ENCODE measurements at places on chromosomes 2 and 18.

GRCh38 chr2:161709428-161709827, 85.2 kb downstream of the SLC4A10 start:
- DNase-seq, result no peak

DNA sequence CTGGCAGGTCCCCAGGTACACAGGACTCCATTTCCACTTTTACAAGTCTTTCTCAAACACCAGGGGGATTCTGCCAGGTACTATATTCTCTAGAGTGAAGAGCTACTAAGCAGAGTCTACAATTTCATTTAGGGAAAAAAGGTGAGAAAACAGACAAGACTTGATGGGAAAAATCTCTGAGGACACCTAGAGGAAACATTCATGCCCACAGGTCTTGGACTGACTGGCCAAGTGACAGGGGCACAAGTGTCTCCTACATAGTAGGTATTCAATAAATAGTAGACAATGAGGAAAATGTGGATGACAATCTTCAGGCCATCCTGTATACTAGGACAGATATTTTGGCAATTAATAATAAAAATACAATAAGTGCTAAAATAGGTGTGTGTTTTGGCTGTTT, 228.6 kb downstream of the CLIP4 start:
- no peak for DNase-seq

GRCh38 chr2:152453129-152453911, 118.3 kb downstream of the FMNL2 start:
- no peak for DNase-seq

DNA sequence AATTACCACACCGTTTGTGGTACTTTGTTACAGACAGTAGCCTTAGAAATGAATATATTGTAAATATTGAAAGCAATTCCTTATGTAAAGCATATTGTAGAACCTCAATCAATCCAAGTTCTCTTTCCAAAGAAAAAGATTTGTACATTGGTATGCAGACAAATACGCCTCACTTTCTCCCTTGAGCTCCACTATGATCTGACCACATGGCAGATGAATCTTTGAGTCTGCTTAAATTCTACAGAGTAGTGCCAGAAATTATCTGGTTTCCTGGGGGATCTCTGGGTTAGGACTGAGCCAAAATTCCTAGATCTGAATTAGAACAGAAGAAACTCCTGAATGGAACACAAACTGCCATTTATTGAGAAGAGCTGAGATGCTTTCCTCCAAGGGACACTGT, 99.0 kb downstream of the CPO start:
- no peak for DNase-seq

GRCh38 chr18:54880395-54881105, 52.3 kb downstream of the RAB27B start:
- DNase-seq, result no peak

GRCh38 chr2:108936076-108936864, 52.8 kb downstream of the EDAR start:
- DNase-seq, result no peak

DNA sequence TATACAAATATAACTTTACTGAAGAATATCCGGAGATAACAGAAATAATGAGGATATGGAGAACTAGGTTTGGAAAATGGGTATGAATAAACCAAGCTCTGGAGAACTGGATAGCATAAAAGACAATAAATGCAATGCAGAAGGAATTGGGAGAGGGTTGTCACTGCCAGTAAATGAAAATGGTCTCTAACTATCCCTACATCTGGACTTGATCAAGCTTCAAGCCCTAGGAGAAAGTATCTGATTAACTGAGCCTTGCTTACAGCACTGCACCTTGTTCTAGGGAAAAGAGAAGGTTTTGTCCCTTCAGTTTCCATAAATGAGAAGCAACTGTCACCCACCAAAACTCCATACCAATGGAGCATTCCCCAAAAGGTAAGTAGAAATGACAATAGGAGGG, 514.6 kb upstream of the ZEB2 start:
- DNase-seq, result no peak

DNA sequence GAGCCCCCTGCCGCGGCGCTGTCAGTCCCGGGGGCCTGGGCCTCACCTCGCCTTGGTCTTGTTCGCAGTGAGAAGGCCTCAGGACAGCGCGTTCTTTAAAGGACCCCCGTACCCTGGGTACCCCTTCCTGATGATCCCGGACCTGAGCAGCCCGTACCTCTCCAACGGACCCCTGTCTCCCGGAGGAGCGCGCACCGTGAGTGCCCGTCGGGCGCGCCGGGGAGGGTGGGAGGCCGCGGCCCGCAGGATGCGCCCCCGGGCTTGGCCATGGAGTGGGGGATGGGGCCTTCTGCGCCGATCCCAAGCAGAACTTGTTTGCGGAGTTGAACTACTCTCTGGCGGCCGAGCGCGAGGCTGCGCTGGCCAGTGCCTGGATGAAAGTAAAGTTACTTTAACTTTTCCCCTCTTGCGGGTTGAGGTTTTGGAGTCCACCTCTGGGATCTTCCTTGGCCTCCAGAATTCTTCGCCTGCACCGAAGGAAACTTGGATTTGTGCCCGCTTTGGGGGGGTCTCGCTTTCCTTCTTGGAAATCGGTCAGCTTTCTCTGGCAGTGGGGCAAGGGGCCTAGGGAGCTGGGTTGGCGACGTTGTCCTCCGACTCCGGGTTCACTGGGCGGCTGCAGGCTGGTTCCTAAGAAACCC, 1.2 kb downstream of the TCF7L1 start:
- no peak for DNase-seq

GRCh38 chr2:9802576-9802993, 40.7 kb upstream of the TAF1B start:
- DNase-seq, result no peak

DNA sequence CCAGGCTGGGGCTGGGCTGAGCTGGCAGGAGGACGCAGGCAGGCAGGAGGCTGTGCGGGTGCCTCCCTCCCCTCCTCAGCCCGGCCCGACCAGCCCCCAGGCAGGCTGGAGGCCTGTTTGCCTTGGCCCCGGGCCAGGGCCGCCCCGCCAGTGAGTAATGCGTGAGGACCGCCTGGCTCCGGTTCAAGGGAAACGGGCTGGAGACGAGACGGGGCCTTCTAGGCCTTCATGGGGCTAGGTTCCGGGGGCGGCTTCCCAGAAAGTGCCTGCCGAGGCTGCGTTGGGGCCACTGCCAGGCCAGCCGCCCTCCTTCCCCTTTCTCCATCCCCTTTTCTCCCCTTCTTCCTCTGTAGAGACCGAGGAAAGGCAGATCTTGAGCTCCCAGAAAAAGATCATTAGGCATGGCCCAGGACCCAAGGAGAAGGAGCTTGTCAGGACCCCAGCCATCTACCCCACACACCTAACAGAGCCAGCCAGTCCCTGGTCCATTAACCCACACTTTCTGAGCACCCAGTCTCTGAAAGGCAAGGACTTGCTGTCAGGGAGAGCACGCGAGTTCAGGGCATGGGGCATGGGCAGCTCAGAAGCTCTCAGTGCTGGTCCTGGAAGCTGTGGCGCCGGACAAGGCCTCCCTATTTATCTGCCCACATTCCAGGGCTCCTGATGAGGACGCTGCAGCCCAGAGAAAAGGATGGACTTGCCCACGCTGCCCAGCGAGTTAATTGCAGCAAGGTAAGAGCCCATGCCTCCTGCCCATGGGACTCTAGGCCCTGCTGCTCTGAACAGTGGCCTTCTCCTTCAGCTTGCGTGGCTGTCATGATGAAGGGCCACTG, 48.5 kb downstream of the SMAD7 start:
- DNase-seq, result peak; percentile 7

- no peak for DNase-seq
Observed at GRCh38 chr18:1982056-1982455, 589.2 kb downstream of the METTL4 start.

GRCh38 chr18:22872900-22873537, 60.1 kb upstream of the RBBP8 start:
- no peak for DNase-seq

DNA sequence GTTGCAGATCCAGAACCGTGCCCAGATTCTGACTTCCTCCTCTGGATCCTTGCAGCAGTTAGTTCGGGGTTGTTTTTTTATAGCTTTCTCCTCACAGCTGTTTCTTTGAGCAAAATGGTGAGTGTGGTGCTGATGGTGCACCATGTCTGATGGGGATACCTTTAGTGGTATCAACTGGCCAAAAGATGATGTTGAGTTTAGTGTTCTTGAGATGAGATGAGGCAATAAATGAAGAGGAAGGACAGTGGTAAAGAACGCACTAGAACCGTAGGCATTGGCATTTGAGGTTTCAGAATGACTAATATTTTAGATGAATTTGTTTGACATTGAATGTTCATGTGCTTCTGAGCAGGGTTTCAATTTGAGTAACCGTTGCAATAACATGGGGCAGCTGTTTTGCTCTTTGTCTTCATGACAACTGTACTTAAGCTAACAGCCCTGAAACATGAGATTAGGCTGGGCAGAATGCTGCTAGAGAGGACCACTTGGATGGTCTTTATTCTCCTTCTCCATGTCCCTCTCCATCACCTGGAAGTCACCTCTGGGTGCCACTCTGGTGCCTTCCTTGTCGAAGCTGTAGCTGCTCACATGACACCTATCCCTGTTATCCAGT, 3.9 kb downstream of the CTLA4 start:
- DNase-seq, result no peak

DNA sequence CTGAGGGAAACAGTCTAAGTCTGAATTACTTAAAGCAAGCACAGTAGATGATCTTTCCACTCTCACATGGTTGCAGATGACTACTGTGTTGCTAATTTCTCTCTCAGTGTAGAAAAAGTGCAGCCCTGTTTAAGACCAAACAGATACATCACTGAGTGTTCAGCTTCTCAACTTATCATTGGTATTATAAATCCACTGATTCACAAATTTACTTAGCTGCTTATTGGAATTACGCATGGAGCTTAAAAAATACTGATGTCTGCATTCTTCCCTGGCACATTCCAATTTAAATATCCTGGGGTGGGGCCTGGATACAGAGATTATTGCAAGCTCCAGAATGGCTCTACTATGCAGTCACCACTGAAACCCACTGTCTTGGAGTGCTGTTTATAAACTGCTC, 411.2 kb downstream of the RND3 start:
- DNase-seq, result peak; percentile 16

DNA sequence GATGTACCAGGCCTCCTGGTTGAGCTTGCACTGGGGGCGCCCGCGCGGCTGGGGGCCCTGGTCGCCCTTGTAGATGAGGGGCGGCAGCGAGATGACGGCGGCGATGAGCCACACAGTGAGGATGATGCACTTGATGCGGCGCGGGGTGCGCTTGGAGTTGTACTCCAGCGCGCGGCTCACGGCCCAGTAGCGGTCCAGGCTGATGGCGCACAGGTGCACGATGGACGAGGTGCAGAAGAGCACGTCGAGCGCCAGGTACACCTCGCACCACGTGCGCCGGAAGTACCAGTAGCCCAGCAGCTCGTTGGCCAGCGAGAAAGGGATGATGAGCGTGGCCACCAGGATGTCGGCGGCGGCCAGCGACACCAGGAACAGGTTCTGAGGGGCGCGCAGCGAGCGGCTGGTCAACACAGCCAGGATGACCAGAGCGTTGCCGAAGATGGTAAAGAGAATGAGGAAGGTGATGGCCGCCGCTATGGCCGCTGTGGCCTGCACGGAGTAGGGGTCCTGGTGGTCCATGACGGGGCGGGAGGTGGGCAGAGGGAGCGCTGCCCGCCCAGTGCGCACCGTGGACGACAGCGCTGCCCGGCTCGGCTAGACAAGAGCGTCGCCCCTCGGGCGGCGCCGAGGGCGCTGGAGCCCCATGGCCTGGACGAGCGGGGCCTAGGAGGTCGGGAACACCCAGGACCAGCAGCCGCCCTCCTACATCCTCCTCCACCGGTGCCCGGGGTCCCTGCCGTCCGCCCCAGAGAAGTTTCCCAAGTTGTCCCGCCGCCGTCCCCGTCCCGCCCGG, 544 bp downstream of the ADRA2B start:
- no peak for DNase-seq

GRCh38 chr2:161136696-161137324, 23.4 kb upstream of the TANK start:
- DNase-seq, result peak; percentile 80

- no peak for DNase-seq
Observed at GRCh38 chr2:8413589-8414135, 268.2 kb upstream of the ID2 start.

DNA sequence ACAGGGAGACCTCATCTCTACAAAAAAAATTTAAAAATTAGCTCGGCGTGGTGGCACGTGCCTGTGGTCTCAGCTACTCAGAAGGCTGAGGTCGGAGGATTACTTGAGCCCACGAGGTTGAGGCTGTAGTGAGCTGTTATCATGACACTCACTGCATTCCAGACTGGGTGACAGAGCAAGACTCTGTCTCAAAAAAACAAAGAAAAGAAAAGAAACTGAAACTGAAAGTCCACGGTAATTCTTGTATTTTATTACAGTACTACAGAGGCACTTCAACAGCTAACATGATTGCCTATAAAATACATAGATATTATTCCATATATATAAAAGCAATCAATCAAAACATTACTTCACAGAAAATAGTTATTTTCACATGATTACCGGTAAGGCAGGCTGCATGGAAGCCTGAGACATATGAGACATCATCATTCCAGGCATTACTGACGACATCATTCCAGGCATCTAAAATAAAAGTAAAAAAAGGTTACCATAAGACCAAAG, 23.1 kb downstream of the PRPF40A start:
- DNase-seq, result no peak

GRCh38 chr18:69109686-69110085, 291.0 kb upstream of the DOK6 start:
- DNase-seq, result no peak

GRCh38 chr18:33181016-33181415, 259.5 kb downstream of the CCDC178 start:
- no peak for DNase-seq

GRCh38 chr18:77111951-77112746, 20.4 kb downstream of the MBP start:
- no peak for DNase-seq

- DNase-seq, result no peak
Observed at GRCh38 chr2:68341062-68341329, 21.2 kb upstream of the CNRIP1 start.

GRCh38 chr18:79738041-79738461, 58.4 kb downstream of the CTDP1 start:
- DNase-seq, result no peak

- DNase-seq, result no peak
Observed at GRCh38 chr2:42286268-42286946, 74.6 kb downstream of the COX7A2L start.

GRCh38 chr2:12727065-12727464, 10.3 kb downstream of the TRIB2 start:
- no peak for DNase-seq

- DNase-seq, result no peak
Observed at GRCh38 chr18:59038295-59039039, 101.2 kb upstream of the SEC11C start.
